ENCODE measurements at places on chromosomes 2 and 18.
A peak's percentile ranks its signal among the peaks of the same experiment; 100 is the strongest.

DNA sequence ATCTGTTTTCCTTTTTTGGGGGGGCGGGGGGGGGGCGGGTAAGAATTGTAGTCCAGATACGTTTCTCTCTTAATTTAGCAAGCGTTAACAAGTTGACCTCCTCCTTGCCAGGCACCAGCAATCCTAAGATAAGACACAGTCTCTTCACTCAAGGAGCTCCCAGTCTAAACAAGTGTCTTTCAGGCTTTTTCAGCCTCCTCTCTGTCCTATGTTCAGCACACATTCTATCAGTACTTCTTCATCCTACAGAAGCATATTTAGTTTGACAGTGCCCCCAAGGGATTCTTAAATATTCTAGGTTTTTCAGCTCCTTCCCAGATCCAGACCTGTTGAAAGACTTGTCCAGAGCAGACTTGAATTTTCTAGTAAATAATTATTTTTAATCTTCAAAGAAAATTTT, 2.7 kb downstream of the PPP1CB start:
- DNase-seq: no peak

- DNase-seq: no peak
Measured at GRCh38 chr2:164808776-164809175, 32.8 kb downstream of the COBLL1 start.

- no peak for DNase-seq
Measured at GRCh38 chr2:220053919-220054318, 426.5 kb downstream of the SLC4A3 start.

GRCh38 chr2:178188466-178188865, 5.8 kb upstream of the OSBPL6 start:
- no peak for DNase-seq

DNA sequence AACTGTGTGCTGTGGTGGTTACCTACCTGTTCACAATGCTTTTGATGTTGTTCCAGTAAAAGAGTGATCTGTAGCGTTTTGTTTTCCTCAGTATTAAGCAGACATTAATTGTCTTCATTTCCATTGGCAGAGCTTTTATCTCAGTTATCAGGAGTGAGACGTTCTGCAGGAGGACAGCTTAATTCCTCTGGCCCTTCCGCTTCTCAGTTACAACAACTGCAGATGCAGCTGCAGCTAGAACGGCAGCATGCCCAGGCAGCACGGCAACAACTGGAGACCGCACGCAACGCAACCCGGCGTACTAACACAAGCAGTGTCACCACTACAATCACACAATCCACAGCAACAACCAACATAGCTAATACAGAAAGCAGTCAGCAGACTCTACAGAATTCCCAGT, 78.3 kb downstream of the KCMF1 start:
- DNase-seq: no peak

DNA sequence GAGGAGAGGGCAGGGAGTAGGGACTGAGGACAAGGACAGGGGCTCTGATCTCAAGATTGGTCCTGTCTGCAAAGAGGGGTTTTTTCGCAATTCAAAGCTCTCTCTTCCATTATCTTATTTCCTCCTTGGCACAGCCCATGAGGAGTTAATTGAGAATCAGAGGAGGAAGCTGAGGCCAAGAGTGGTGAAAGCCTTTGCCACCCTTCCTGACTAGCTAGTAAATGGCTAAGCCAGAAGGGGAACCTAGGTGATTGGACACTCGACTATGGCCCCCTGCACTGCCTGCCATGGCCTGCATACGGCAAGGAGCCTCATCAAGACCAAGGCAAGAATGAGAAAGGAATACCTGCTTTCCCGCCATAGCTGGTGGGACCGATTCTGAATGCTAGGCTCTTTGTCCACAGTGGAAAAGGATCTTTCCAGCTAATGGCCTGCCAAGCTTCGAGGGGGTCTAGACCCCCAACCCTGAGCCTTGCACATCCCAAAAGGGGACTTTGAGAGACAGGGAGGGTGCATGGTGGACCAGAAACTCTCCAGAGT, 237.9 kb downstream of the HAUS1 start:
- no peak for DNase-seq

GRCh38 chr18:58362027-58362575, 266.8 kb downstream of the ALPK2 start:
- DNase-seq: peak; percentile 95

- no peak for DNase-seq
Measured at GRCh38 chr18:64330931-64331330, 182.0 kb upstream of the LINC00305 start.

DNA sequence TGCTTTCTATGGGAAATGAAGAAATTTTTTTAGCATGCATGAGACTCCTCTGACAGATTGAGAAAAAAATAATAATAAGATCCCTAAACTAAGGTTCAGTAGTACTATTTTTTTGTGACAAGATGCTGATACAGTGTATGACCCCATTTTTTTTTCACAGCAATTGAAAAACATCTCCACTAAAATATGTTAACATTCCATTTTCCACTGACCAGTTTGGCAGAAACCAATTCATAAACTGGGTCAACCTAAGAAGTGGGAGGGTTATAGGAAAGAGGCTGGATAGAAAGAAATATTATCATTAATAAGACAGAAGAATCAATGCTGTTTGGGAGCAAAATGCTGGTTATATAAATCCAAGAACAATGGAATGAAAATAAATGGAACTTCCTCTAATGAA, 182.7 kb downstream of the ANTXR1 start:
- no peak for DNase-seq

DNA sequence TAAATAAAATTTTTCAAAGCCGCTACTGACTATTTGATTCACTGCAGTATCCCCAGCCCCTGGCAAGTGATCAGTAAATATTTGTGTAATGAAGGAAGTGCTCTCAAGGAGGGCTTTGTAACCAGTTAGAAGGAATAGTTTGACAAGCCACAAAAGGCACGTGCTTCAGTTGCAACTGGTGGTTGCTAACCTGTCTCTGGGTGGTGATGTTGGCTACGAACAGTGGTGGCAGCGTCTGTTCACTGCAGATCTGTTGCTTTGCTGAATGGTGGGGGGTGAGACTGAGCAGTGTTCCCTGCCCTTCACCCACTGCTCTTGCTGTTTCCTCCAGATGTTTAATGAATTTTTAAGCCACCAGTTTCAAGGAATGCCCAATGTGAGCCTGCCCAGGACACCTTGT, 73.9 kb upstream of the SIX2 start:
- DNase-seq: no peak

GRCh38 chr18:36372903-36373311, 75.4 kb downstream of the FHOD3 start:
- no peak for DNase-seq

- peak; percentile 57 for DNase-seq
Measured at GRCh38 chr2:74843433-74843832, 9.5 kb downstream of the HK2 start.

DNA sequence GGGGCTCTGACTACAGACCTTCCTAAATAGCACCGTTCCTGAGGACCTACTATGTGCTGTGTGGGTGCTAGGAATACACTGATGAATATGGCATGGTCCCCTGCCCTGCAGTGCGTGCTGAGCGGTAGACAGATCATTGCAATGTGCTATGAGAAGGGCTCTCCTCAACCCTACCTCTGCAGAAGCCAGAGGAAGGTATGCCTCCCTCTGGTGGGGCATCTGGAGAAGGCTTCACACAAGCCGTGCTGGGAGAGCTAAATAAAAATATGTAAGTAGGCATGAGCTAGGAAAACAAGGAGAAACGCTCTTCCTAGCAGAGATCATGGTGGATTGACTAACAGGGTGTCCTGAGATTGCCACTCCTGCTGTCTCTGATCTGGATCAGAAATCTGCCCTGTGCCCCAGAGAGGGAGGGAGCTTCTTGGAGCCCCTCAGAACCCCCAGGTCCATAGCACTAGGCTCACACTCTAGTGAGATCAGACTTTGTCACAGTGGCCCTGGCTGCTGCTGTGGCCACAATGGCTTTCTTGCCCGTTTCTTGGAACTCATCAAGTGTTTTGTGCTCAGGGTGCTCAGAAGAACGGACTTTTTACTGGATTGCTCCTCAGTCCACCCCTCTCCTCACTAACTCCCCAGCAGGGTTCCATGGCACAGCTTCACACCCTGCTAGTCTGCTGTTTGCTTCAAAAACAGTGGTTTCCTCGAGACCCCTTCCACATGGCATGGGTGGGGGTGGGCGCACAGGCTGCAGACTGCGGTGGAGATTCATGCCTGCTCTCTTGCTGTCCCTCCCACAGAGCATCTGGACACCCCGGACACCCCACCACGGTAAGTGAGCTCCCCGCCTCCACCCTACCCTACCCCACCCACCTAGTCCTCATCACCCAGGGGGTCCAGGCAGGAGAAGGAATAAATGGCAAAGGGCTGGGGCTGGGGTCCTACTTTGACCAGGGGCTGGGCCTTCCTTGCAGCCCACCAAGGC, 14.2 kb downstream of the SIGLEC15 start:
- peak; percentile 70 for DNase-seq

- DNase-seq: no peak
Measured at GRCh38 chr2:112174383-112174782, 36.2 kb downstream of the FBLN7 start.

DNA sequence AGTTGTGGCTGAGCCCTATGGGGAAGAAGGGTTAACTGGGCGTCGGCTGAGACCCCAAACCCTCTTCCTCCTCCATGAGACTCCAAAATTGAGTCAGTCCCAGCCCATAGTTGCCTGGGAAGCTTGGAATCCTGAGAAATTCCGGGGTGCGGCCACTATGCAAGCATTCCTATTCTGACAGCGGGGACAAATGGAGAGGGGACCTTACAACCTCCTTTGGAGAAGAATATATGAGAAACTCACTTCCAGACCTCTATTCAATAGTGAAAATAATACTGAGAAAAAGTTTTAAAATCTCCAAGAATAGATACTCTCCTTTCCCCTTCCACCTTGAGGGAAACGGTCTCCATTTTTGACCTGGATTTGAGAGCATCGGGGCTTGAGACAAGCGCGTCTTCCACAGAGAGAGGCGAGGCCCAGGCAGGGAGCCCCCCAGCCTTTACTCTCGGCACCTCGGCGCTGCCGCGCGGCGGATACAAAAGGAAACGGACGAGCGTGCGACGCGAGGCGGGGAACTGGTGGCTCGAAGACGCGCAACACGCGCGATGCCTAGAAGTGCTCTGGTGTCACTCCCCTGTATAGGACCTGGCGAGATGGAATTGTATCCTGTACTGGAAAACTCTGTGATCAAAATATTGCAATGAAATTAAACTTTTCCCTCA, 11.1 kb downstream of the NR4A2 start:
- no peak for DNase-seq

DNA sequence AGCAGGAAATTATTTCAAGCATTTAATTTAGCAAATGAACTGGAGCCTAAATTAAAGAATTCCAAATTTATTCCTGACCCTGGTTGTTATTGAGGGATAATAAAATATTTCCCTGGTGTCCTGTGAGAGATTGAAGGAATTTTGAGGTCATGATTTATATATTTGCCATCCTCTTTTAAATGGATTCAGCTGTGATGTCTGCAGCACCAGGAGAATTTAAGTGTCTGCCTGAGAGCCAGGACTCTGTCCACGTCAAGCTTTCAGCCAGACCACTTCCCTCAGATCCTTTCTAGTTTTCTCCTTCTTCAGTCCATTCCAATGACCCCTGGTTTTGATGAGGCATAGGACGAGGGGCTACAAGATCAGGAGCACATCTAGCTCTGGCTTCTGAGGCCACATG, 59.9 kb downstream of the INO80C start:
- DNase-seq: no peak

GRCh38 chr2:108637304-108637669, 82.0 kb upstream of the RANBP2 start:
- DNase-seq: peak; percentile 92

GRCh38 chr2:121257480-121257840, 27.5 kb downstream of the TFCP2L1 start:
- peak; percentile 50 for DNase-seq

All from kidney capillary endothelial cell (primary cell).